CD4-positive, alpha-beta T cell (primary cell): ENCODE measurements at places on chromosomes 13 and 19. TPM values are rescaled to one million over a fixed set of nuclear protein-coding genes. Genes with fewer than 3 reads are reported as not detected.
A peak's percentile ranks its signal among the peaks of the same experiment; 100 is the strongest.

DNA sequence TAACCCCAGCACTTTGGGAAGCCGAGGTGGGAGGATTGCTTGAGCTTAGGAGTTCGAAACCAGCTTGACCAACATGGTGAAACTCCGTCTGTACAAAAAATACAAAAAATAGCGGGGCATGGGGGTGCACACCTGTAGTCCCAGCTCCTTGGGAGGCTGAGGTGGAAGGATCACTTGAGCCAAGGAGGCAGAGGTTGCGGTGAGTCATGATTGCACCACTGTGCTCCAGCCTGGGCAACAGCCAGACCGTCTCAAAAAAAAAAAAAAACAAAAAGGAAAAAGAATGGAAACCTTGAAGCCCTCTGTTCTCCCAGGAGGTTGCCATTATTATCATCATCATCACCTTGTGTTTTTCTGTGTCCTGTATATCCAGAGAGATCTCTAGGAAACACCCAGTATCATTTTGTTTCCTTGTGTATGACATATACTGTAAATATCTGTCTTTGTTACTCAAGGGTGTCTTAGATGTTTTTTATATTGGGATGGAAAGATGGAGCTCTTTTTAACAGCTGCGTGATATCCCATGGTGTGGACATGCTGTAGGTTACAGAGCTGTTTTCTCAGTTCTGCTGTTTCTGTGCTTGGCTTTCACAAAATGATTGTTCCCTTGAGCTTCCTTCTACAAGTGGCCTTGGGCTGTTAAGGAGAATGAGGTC lies 11.8 kb downstream of the CHAF1A start:
- H3K27me3 ChIP-seq: no peaks in the 10 kb centered on the region
- peaks cover 8% of the 10 kb centered on the region for H3K36me3 ChIP-seq
- no peak overlapping the region for H3K4me3 ChIP-seq
- H3K27ac ChIP-seq: no peak overlapping the region

- H3K27ac ChIP-seq: no peak overlapping the region
- peak; percentile 19 for DNase-seq
- peaks cover 4% of the 10 kb centered on the region for H3K36me3 ChIP-seq
- peaks cover 18% of the 10 kb centered on the region for H3K4me1 ChIP-seq
- no peak overlapping the region for H3K4me3 ChIP-seq
Measured at GRCh38 chr19:3783660-3784584, 2.3 kb downstream of the MATK start.

GRCh38 chr19:9854282-9854846 lies 19.2 kb downstream of the PIN1 start:
- DNase-seq: no peak
- H3K36me3 ChIP-seq: peaks cover 24% of the 10 kb centered on the region
- H3K27me3 ChIP-seq: no peaks in the 10 kb centered on the region
- H3K4me3 ChIP-seq: no peak overlapping the region
- peaks cover 53% of the 10 kb centered on the region for H3K4me1 ChIP-seq
- no peak overlapping the region for H3K27ac ChIP-seq

GRCh38 chr19:6806488-6806887 lies 34.0 kb downstream of the VAV1 start:
- no peak overlapping the region for H3K4me3 ChIP-seq
- H3K27me3 ChIP-seq: no peaks in the 10 kb centered on the region
- H3K27ac ChIP-seq: no peak overlapping the region
- peaks cover 17% of the 10 kb centered on the region for H3K36me3 ChIP-seq

GRCh38 chr19:45175515-45176345 lies 2.3 kb downstream of the TRAPPC6A start:
- H3K4me1 ChIP-seq: peaks cover 66% of the 10 kb centered on the region
- peaks cover 3% of the 10 kb centered on the region for H3K36me3 ChIP-seq
- no peak overlapping the region for H3K4me3 ChIP-seq
- DNase-seq: peak; percentile 27
- no peaks in the 10 kb centered on the region for H3K27me3 ChIP-seq
- H3K27ac ChIP-seq: no peak overlapping the region

- H3K4me1 ChIP-seq: peaks cover 16% of the 10 kb centered on the region
- peaks cover 48% of the 10 kb centered on the region for H3K27me3 ChIP-seq
- H3K4me3 ChIP-seq: no peak overlapping the region
- no peak overlapping the region for H3K27ac ChIP-seq
- H3K36me3 ChIP-seq: no peaks in the 10 kb centered on the region
- no peak for DNase-seq
Measured at GRCh38 chr19:5341448-5341820, 822 bp upstream of the PTPRS start.

The PGLYRP2 gene
- total RNA-seq: not detected

DNA sequence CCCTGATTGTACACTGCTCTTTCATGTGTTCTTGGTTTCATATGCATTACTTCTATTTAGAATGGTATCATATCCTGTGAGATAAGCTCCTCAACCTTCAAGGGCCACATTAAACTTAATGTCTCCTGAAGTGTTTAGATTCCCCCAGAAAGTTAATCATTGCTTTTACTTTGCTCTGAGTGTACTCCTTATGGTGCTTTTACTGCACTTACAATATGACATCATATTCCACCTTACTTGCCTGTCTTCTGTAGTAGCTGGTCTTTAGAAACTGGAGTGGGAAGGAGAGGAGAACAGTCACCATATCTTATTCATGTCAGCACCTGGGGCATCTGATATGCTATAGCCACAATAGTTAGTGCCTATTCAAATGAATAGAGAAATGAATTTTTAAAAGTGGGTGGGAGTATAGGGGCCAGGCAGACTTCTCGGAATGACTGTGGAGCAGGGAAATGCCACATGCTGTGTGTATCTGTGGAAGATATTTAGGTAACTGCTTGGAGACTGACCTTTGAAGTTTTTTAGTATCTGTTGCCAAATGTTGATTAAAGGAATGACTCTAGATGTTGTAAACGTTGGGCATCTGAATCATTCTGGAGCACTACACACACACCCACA lies 40.2 kb downstream of the SLAIN1 start:
- H3K4me1 ChIP-seq: no peaks in the 10 kb centered on the region
- no peak overlapping the region for H3K27ac ChIP-seq
- no peaks in the 10 kb centered on the region for H3K27me3 ChIP-seq
- DNase-seq: no peak

The HSPH1 gene
- 238 TPM for total RNA-seq

DNA sequence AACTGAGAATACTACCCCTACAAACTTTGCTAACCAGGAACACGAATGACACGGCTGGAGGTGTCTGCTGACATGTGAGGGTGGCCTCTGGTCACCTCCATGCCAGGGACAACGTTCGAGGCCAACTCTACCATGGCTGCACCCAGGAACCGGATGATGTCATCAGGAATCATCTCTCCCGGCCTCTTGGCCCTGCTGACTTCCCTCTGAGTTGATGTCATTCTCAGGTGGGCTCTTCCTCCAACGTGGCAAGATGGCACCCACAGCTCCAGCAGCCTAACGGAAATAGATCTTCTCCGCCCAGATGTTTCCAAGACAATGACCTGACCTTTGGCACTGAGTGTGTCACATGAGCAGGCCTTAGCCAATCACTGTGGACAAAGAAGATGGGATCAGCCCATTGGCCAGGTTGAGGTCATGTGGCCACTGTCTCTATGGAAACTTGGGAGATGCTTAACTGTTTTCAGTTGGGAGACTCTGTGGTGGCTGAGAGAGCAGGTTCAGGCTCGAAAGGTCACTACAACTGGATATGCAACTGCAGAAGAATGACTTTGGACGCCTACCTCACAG lies 15.0 kb downstream of the MBD3L2B start:
- no peaks in the 10 kb centered on the region for H3K27me3 ChIP-seq
- H3K36me3 ChIP-seq: no peaks in the 10 kb centered on the region
- no peak overlapping the region for H3K4me3 ChIP-seq
- H3K4me1 ChIP-seq: peaks cover 24% of the 10 kb centered on the region
- no peak overlapping the region for H3K27ac ChIP-seq

GRCh38 chr13:92941167-92941566 lies 285.4 kb upstream of the GPC6 start:
- no peak overlapping the region for H3K4me3 ChIP-seq
- H3K4me1 ChIP-seq: no peaks in the 10 kb centered on the region
- H3K36me3 ChIP-seq: no peaks in the 10 kb centered on the region
- no peaks in the 10 kb centered on the region for H3K27me3 ChIP-seq

The CC2D1A gene
- total RNA-seq: 16.9 TPM
